Gastrocnemius medialis (tissue), 4 donors: ENCODE measurements at places on chromosomes 5 and 9.
A peak's percentile ranks its signal among the peaks of the same experiment; 100 is the strongest.

- H3K27ac ChIP-seq, result peak overlapping the region; percentile 85
- no peak overlapping the region for H3K4me3 ChIP-seq
- H3K27me3 ChIP-seq, result no peaks in the 10 kb centered on the region
- H3K36me3 ChIP-seq, result no peaks in the 10 kb centered on the region
- H3K4me1 ChIP-seq, result peaks cover 25% of the 10 kb centered on the region
Observed at GRCh38 chr5:107215611-107216010, 455.1 kb downstream of the EFNA5 start.

DNA sequence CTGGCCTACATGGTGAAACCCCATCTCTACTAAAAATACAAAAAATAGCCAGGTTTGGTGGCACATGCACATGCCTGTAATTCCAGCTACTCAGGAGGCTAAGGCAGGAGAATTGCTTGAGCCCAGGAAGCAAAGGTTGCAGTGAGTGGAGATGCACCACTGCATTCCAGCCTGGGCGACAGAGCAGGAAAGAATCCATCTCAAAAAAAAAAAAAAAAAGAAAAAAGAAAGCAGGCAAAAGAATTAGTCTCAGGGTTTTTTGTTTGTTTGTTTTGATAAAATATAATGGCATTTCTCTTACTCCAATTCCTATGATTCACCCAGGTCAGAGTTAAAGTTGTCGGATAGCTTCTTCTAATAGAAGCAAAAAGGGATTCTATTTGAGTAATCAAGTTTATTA lies 67.0 kb upstream of the ATG10 start:
- H3K27ac ChIP-seq, result no peak overlapping the region
- no peak for DNase-seq
- H3K4me3 ChIP-seq, result no peak overlapping the region
- H3K27me3 ChIP-seq, result no peaks in the 10 kb centered on the region
- H3K36me3 ChIP-seq, result no peaks in the 10 kb centered on the region
- no peaks in the 10 kb centered on the region for H3K4me1 ChIP-seq

GRCh38 chr9:87663556-87663955 lies 62.4 kb upstream of the CTSL start:
- H3K36me3 ChIP-seq, result no peaks in the 10 kb centered on the region
- H3K27me3 ChIP-seq, result no peaks in the 10 kb centered on the region
- H3K4me1 ChIP-seq, result no peaks in the 10 kb centered on the region

- H3K36me3 ChIP-seq, result no peaks in the 10 kb centered on the region
- H3K27ac ChIP-seq, result no peak overlapping the region
- DNase-seq, result no peak
- H3K27me3 ChIP-seq, result no peaks in the 10 kb centered on the region
- H3K4me3 ChIP-seq, result no peak overlapping the region
Observed at GRCh38 chr5:125377141-125377540, 630.7 kb upstream of the ZNF608 start.

- no peaks in the 10 kb centered on the region for H3K36me3 ChIP-seq
- no peaks in the 10 kb centered on the region for H3K27me3 ChIP-seq
- no peaks in the 10 kb centered on the region for H3K4me1 ChIP-seq
Observed at GRCh38 chr9:120974921-120975320, 48.3 kb upstream of the TRAF1 start.

GRCh38 chr5:148391422-148391821 lies 7.7 kb downstream of the FBXO38 start:
- peaks cover 6% of the 10 kb centered on the region for H3K4me1 ChIP-seq
- DNase-seq, result no peak
- H3K27ac ChIP-seq, result no peak overlapping the region
- H3K27me3 ChIP-seq, result no peaks in the 10 kb centered on the region

GRCh38 chr9:116924462-116925110 lies 237.5 kb downstream of the TRIM32 start:
- no peak overlapping the region for H3K4me3 ChIP-seq
- no peaks in the 10 kb centered on the region for H3K4me1 ChIP-seq
- no peaks in the 10 kb centered on the region for H3K27me3 ChIP-seq
- H3K36me3 ChIP-seq, result no peaks in the 10 kb centered on the region

- H3K27ac ChIP-seq, result no peak overlapping the region
- H3K36me3 ChIP-seq, result no peaks in the 10 kb centered on the region
- no peak for DNase-seq
- peaks cover 23% of the 10 kb centered on the region for H3K4me1 ChIP-seq
Observed at GRCh38 chr9:122219856-122220672, 8.7 kb downstream of the LHX6 start.

GRCh38 chr5:88092958-88093605 lies 175.6 kb downstream of the TMEM161B start:
- no peaks in the 10 kb centered on the region for H3K36me3 ChIP-seq
- no peak for DNase-seq
- H3K27me3 ChIP-seq, result no peaks in the 10 kb centered on the region
- no peak overlapping the region for H3K27ac ChIP-seq
- H3K4me1 ChIP-seq, result no peaks in the 10 kb centered on the region

GRCh38 chr5:6638236-6638635 lies 5.0 kb downstream of the SRD5A1 start:
- H3K27ac ChIP-seq, result no peak overlapping the region
- no peak for DNase-seq
- no peak overlapping the region for H3K4me3 ChIP-seq
- H3K36me3 ChIP-seq, result no peaks in the 10 kb centered on the region
- H3K4me1 ChIP-seq, result peaks cover 9% of the 10 kb centered on the region

- H3K27ac ChIP-seq, result no peak overlapping the region
- no peaks in the 10 kb centered on the region for H3K4me1 ChIP-seq
- DNase-seq, result no peak
- no peak overlapping the region for H3K4me3 ChIP-seq
- no peaks in the 10 kb centered on the region for H3K27me3 ChIP-seq
Observed at GRCh38 chr5:36180556-36181350, 28.8 kb downstream of the SKP2 start.

- peaks cover 75% of the 10 kb centered on the region for H3K4me1 ChIP-seq
- no peak overlapping the region for H3K27ac ChIP-seq
- H3K36me3 ChIP-seq, result peaks cover 8% of the 10 kb centered on the region
- DNase-seq, result no peak
- H3K4me3 ChIP-seq, result no peak overlapping the region
Observed at GRCh38 chr5:57185313-57185712, 11.5 kb downstream of the GPBP1 start.

GRCh38 chr5:174348311-174348981 lies 302.9 kb downstream of the NSG2 start:
- no peak overlapping the region for H3K27ac ChIP-seq
- H3K4me1 ChIP-seq, result no peaks in the 10 kb centered on the region
- DNase-seq, result no peak
- H3K4me3 ChIP-seq, result no peak overlapping the region

DNA sequence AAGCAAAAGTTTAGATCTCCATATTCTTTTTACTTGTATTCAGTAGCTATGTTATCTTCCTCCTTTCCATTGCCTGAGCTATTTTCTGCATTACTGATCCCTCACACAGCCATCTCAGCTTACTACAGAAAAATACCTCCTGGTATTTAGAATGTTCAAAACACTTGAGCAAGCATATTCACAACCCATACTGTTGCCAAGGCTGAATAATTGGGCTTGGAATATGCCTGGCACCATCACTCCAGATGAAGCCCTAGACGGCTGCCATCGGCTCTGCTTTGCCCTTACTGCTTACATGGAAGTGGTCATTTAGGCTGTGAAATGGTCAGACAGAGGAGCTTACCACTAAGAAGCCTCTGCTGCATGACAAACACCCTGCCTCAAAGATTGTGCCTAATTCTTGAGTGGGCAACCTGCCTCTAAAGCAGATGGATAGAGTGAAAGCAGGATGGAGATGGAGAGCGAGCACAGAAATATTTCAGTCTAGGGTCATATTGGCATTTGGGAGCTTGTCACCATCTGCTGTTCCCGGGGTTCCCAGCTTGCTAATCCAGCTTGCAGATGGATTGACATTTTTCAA lies 92.5 kb upstream of the TAS2R1 start:
- no peak for DNase-seq
- H3K27ac ChIP-seq, result no peak overlapping the region
- no peaks in the 10 kb centered on the region for H3K4me1 ChIP-seq

GRCh38 chr9:125541840-125542243 lies 165.2 kb downstream of the MAPKAP1 start:
- no peak overlapping the region for H3K27ac ChIP-seq
- H3K4me3 ChIP-seq, result no peak overlapping the region
- peaks cover 11% of the 10 kb centered on the region for H3K4me1 ChIP-seq
- H3K27me3 ChIP-seq, result no peaks in the 10 kb centered on the region
- DNase-seq, result no peak

- no peaks in the 10 kb centered on the region for H3K4me1 ChIP-seq
- H3K27me3 ChIP-seq, result peaks cover 14% of the 10 kb centered on the region
- H3K36me3 ChIP-seq, result no peaks in the 10 kb centered on the region
- H3K4me3 ChIP-seq, result no peak overlapping the region
Observed at GRCh38 chr5:372996-373709, 51.6 kb downstream of the AHRR start.

GRCh38 chr9:15697446-15697851 lies 144.6 kb downstream of the CCDC171 start:
- no peaks in the 10 kb centered on the region for H3K36me3 ChIP-seq
- H3K27me3 ChIP-seq, result no peaks in the 10 kb centered on the region
- DNase-seq, result no peak
- no peaks in the 10 kb centered on the region for H3K4me1 ChIP-seq
- no peak overlapping the region for H3K27ac ChIP-seq

DNA sequence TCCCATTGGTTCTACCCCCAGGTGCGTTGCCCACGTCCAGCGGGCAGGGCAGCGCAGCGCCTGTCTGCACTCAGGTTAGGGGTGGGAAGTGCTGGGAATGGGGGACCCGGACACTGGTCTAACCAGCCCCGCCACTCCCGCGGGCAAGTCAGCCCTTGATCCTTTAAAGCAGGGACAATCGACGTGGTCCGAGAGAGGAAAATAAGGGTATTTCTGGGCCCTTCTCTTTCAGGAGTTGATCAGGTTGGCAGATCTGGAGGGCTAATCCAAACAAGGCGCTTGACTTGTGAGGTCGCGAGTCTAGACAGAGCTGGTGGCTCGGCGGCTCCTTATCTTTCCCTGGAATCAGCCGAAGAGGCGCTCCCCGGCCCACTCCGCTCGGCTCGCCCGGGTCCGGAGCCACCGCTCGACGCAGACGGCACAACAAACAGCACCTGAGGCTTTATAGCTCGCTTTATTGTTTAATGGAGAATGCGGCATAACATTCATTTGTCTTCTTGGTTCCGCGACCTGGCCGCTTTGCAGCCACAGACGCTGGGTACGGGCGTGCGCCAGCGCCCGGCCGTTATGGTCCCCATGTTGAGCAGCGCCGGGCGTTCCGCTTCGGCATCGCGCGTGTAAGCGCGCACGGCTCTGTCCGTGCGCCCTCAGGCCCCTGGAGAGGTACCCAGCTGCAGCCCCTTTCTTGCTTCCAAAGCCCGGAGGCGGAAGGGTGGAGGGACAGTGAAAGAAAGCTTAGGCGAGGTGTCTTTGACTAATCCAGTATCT lies 15.8 kb downstream of the ISL1 start:
- H3K36me3 ChIP-seq, result no peaks in the 10 kb centered on the region
- no peak overlapping the region for H3K4me3 ChIP-seq
- H3K4me1 ChIP-seq, result no peaks in the 10 kb centered on the region
- H3K27me3 ChIP-seq, result peaks cover 45% of the 10 kb centered on the region
- H3K27ac ChIP-seq, result no peak overlapping the region
- no peak for DNase-seq

GRCh38 chr5:77991084-77991483 lies 214.9 kb upstream of the TBCA start:
- DNase-seq, result no peak
- H3K27ac ChIP-seq, result no peak overlapping the region
- H3K4me1 ChIP-seq, result peaks cover 8% of the 10 kb centered on the region
- no peaks in the 10 kb centered on the region for H3K27me3 ChIP-seq

DNA sequence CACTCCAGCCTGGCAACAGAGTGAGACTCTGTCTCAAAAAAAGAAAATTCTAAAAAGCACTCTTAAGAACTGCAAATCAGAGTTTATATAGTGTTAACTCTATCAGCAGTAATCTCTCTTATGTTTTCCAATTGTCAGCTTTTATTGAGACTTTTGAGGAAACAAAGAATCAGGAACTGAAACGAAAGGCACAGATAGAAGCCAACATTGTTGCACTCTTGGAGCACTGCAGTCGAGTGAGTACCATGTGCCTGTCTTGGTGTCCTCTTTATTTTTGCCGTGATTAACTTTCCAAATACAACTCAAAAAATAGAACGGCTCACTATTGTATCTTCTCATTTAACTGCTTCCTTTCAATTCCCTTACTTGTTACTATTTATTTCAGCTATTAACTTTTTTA lies 41.7 kb upstream of the LRRC19 start:
- DNase-seq, result no peak
- no peak overlapping the region for H3K27ac ChIP-seq
- H3K36me3 ChIP-seq, result no peaks in the 10 kb centered on the region
- H3K4me1 ChIP-seq, result no peaks in the 10 kb centered on the region
- no peak overlapping the region for H3K4me3 ChIP-seq

DNA sequence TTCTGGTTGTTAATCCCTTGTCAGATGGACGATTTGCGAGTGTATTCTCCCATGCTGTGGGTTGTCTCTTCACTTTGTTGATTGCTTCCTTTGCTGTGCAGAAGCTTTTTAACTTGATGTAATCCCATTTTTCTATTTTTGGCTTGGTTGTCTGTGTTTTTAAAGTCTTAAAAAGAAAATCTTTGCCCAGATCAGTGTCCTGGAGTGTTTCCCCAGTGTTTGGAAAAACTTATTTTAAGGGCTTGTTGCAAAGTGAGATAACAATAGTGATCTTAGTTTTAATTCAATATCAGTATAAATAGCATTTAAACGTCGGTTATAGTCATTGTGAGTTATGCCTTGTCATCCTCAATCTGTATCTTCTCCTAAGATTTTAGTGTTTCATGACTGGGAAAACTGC lies 329.5 kb downstream of the CCDC171 start:
- no peak overlapping the region for H3K4me3 ChIP-seq
- no peak for DNase-seq
- H3K4me1 ChIP-seq, result no peaks in the 10 kb centered on the region
- no peaks in the 10 kb centered on the region for H3K36me3 ChIP-seq
- no peaks in the 10 kb centered on the region for H3K27me3 ChIP-seq

DNA sequence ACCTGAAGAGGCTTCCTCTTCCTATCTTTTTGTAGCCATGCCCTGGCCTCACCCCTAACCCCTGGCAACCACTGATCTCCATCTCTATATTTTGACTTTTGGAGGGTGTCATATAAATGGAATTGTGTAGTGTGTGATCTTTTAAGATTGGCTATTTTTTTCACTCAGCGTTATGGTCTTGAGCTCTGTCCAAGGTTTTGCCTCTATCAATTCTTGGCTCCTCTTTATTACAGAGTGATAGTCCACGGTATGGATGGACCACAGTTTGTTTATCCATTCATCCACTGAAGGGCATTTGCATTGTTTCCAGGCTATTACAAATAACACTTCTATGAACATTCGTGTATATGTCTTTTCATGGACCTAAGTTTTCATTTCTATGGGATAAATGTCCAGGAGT lies 209.8 kb upstream of the IER5L start:
- no peaks in the 10 kb centered on the region for H3K36me3 ChIP-seq
- H3K27me3 ChIP-seq, result no peaks in the 10 kb centered on the region
- H3K4me1 ChIP-seq, result peaks cover 10% of the 10 kb centered on the region
- H3K4me3 ChIP-seq, result no peak overlapping the region
- H3K27ac ChIP-seq, result no peak overlapping the region

DNA sequence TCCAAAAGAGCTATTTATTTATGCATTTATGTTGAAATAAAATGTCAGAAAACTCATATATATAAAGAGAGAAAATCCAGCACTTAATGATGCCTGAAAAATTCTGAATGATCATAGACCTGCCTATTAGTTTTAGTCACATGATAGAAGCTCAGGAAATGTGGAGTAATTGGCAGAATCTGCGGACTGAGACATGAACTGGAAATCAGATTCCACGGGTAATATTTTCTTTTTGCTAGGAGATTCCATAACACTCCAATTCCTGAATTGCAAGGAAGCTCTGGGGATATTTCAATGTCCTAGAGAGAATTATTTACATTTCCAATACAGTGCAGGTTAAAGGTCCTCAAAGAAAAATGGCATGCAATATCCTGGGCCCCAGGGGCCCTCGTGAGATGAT lies 778.8 kb downstream of the SEMA5A start:
- no peaks in the 10 kb centered on the region for H3K36me3 ChIP-seq
- no peak overlapping the region for H3K4me3 ChIP-seq
- H3K27ac ChIP-seq, result no peak overlapping the region
